ENCODE measurements at places on chromosomes 11 and 22. TPM values are rescaled to one million over a fixed set of nuclear protein-coding genes. Genes with fewer than 3 reads are reported as not detected.

PKP3 gene
- total RNA-seq, result not detected

OR51A4 gene
- not detected for total RNA-seq

LRRC10B gene
- not detected for total RNA-seq

GDPD4 gene
- total RNA-seq, result not detected

POU2AF2 gene
- total RNA-seq, result not detected

F2 gene
- total RNA-seq, result not detected

PRR33 gene
- total RNA-seq, result not detected
